NCI-H524 (cell line): ENCODE measurements at places on chromosomes 1 and 21.

- no peak for DNase-seq
These were observed 12.4 kb downstream of the ALX3 start for GRCh38 chr1:110057963-110058518.

- DNase-seq, result no peak
These were observed 4.6 kb downstream of the LRRC8B start for GRCh38 chr1:89529196-89529595.

DNA sequence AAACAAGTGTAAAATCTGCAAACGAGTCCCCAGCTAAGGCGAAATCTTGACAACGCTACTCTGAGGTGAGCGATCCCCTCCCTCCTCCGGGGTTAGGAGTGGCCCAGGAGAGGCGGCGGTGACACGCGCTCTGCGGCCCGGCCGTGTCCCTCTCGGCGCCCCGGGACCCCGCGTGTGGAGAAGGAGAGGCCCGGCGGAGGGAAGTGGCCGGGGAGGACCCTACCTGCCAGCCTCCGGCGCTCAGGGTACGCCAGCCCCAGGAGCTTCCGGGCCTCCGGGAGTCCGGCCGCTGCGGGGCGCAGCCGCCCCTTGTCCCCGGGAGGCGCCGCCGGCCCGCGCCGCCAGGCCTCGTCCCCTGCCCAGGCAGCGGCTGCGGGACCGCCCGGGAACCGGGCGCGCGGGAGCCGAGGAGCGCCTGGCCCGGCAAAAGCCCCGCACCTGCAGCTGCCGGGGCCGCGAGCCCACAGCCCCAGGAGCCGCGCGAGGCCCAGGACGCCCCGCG is 543 bp downstream of the ABCB10 start:
- DNase-seq, result peak; percentile 7

GRCh38 chr21:39087238-39088030 is 95.8 kb downstream of the PSMG1 start:
- no peak for DNase-seq

- no peak for DNase-seq
These were observed 58.6 kb upstream of the C8B start for GRCh38 chr1:57024428-57024827.

DNA sequence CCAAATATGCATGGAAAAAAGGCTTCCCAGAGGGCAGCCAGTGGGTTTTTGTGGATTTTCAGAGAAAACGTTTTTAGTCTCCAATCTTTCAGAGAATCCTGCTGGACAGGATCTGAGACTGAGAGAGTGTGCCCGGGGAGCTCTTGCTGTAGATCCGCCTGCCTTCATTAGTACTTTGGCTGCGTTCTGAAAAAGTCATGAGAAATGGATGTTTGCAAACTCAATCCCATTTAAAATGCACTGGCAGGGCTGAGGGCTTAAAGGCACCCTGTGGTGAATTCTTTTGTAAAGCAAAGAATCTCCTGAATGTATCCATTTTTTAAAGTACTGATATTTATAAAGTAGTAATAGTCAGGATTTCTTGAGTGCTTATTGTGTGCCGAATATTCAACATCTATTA is 22.2 kb downstream of the FOXD2 start:
- no peak for DNase-seq

GRCh38 chr1:12424087-12424529 is 193.9 kb downstream of the DHRS3 start:
- DNase-seq, result no peak

GRCh38 chr1:98766255-98766654 is 104.7 kb downstream of the SNX7 start:
- no peak for DNase-seq

- DNase-seq, result no peak
These were observed 9.8 kb downstream of the DISP1 start for GRCh38 chr1:222824641-222825040.

GRCh38 chr1:183226963-183227362 is 40.9 kb downstream of the LAMC2 start:
- DNase-seq, result no peak

GRCh38 chr1:110084227-110085078 is 14.0 kb upstream of the ALX3 start:
- DNase-seq, result no peak

DNA sequence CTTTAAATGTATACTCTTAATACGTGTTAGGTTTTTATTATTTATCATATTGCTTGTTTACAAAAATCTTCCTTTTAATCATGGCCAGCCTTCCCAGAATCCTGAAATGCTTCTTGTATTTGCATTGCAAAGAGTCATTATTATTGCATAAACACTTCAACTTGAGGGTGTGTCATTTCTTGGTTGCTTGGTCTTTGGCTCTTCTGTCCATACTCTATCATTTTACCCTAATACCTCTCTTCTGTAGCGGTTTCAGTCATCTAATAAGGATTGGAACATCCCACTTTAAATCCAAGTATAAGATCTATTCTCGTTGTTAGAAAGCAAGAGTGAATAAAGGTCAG is 200.6 kb upstream of the CACYBP start:
- DNase-seq, result no peak

- no peak for DNase-seq
These were observed 401 bp downstream of the ITLN1 start for GRCh38 chr1:160884579-160884978.

DNA sequence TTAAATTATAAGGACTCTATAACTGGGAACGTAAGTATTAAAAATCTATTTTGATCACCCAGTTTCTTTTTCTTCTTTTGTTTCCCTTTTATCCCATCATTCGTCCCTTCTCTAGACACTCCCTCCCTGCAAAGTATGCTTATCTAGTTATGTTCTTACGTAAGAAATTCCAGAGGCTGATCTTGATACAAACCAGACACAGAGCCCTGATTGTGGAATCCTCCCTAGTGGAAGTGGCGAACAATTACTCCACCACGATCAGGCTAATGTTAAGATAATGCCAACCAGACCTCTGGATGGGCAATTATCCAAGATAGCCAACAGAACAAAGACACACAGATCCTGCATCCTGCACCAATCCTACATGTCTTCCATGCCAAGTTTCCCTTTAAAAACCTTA is 1557.4 kb downstream of the PLA2G4A start:
- no peak for DNase-seq

GRCh38 chr1:155981266-155982088 is 3.1 kb upstream of the ARHGEF2 start:
- no peak for DNase-seq

GRCh38 chr1:47871799-47872353 is 125.3 kb downstream of the TRABD2B start:
- DNase-seq, result peak; percentile 75

DNA sequence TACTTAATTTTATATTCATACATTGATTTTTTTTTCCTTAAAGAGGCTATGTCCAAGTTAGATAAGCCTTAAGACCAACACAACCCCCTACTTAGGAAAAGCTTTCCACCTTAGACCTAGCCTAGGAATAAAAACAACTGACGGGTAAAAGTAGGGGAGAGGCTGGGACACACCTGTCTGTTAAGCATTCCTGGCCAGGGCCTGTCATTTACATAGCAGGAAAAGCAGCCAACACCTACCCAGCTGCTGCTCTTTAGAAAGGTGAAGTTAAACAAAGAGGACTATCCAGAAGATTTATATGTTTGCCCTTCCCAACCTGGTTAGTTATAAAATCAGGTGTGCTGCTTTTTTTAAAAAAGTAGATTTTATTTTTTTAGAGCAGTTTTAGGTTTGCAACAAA is 29.1 kb upstream of the SAMD13 start:
- DNase-seq, result no peak

GRCh38 chr1:107138767-107139445 is 1.9 kb upstream of the NTNG1 start:
- no peak for DNase-seq

- no peak for DNase-seq
These were observed 3.0 kb upstream of the LACTBL1 start for GRCh38 chr1:22975694-22976093.

DNA sequence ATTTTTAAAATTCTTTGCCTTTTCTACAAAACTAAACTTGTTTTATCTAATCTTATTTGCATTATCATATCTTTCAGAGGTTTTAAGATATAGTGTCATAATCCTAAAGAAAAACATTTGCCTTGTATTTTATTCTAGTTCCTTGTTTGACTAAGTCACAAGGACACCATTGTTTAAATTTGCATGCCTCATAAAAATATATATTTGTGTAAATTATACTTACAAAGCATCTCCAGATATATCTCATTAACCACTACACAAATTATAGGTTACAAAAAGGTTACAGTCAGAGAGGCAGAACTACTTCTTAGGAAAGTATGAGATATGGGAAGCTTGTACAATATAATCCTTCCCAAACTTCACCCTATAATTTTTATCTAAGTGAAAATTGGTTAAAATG is 4.2 kb upstream of the RGS13 start:
- no peak for DNase-seq

DNA sequence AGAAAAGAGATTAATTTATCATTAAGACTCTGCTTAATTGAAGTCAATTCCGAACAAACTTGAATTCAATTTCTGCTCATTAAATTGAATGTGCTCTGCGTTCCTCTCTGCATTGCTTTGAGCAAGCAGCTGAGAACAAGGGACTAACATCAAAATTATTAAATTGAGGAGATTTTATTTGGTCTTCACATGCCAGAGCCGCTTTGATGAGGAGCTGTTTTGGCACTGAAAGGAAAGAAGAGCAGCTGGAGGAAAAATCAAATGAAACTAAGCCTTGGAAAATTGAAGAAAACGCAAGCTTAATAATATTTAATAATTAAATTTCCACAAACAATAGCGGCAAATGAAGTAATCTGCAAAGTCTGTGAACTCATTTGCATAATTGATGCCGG is 222.0 kb upstream of the PKN2 start:
- DNase-seq, result no peak

GRCh38 chr1:21278860-21279845 is 11.1 kb downstream of the ECE1 start:
- DNase-seq, result no peak

DNA sequence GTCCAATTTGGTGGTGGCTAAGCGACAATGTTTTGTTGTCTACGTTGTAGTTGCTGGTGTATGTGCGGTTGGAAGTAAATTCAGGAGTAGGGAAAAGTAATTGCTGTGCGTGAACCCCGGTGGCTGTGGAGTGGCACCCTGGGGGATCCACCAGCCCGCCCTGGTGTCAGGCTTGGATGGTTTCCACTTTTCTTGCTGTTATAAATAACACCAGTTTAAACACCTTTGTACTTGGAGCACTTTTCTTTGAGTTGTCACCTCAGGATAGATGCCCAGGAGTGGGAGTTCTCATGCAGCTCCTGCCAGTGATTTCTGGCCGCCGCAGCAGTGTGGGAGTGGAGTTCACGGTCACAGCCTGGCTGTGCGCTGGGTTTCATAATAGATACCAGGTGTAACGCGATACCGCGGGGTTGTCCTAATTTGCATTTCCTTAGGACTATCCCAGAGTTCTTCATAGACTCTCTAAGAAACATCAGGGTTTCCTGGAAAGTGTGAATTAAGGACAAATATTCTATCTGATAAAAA is 12.8 kb upstream of the TMEM200B start:
- DNase-seq, result no peak

DNA sequence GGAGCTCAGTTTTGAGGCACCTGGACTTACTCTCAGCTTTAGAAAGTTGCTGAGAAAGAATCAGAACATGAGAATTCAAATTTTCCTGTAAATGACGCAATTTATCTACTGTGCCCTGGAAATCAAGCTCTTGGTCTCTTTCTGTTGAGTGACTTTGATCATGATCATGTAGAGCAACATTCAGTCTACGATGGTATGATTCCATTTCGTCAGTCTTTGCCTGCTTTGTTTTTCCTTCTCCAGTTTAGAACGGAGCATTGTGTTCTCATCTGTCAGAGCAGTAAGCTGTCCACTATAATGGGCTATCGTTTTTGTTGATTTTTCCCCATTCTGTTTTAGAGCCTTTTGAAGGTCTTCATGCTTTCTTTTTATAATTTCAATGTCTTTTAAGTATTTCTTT is 20.7 kb downstream of the SFT2D2 start:
- DNase-seq, result no peak

GRCh38 chr1:208045463-208046260 is 134.7 kb upstream of the CD34 start:
- DNase-seq, result no peak

DNA sequence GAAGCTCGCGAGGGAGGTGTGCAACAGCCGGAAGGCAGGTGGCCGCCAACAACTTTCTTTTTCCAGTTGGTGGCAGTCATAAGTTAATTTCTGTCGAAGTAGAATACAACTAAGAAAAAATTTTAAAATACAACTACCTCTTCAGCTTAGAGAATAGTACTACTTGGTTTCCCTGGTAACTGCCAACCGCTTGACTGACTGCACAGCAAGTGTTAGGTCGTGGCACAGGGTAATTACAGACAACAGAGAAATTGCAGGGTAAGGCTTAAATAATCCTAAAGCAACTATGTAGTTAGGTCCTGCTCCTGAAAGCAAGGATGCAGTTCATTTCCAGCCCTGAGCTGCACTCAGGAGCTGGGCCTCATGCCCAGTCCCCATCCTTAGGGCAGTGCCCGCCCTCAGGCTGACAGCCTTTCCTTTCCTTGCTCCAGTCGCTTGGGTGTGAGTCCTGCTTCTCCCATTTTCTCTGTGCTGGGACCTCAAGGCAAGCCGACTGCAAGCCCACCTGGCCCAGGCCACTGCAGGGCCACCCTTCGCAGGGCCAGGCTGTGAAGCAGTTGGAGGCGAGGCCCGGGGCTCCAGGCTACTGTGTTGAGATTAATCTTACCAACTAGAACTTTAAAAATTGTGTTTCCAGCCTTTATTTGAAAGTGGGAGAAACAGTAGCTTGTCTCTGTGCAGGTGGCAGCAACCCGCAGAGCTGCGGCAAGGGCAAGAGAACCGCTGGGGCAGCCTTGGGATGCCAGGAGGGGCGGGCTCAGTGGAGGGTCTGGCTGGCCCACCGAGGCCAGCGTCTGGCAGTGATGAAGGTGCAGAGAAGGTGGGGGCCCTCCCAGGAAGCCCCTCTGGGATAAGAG is 148.3 kb downstream of the PCBP3 start:
- no peak for DNase-seq

DNA sequence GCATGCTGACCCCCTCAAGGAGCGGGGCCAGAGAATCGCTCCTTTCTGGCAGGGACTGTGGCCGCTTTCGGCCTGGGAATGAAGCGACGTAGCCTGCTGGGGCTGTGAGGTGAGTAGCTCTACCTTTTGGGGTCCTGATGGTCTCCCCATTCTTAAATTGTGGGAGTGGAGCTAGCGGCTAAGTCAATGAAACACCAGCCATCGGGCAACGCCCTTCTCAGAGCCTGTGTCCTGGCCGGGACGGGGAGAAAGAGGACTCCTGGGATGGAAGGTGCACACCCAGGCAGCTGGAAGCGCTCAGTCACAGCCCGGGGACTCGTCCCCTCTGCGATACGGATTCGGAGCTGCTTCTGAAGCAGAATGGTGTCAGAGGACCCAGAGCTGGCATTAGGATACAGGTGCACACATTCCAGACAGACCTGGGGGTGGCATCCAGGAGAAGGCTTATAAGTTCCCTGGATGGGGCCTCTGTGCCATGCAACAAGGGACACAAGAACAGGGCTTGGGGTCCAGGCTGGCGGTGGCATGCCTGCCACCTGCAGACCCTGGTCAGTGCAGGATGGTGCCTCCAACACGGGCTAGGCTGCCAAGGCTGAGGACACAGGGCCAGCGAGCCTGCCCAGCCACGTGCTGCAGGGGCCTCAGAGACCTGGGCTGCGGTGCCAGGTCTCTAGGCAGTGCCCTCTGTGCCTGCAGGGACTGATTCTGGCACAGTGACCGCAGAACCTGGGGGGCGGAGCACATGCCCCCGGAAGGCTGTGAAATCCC is 945 bp upstream of the WNT9A start:
- no peak for DNase-seq
